Diencephalon (tissue), 1 donor: ENCODE measurements at places on chromosomes 4 and X. TPM values are rescaled to one million over a fixed set of nuclear protein-coding genes. Genes with fewer than 3 reads are reported as not detected.

The NDNF gene
- total RNA-seq: 11.8 TPM

The MGARP gene
- total RNA-seq: 0.46 TPM

The RHOXF2 gene
- total RNA-seq: not detected

The PNMA3 gene
- 25.1 TPM for total RNA-seq

The RASGEF1B gene
- total RNA-seq: 104 TPM

The MAB21L2 gene
- 3.0 TPM for total RNA-seq

The PCDH10 gene
- total RNA-seq: 173 TPM

The BMX gene
- 0.23 TPM for total RNA-seq

The MAGEA8 gene
- total RNA-seq: not detected

The MTCP1 gene
- total RNA-seq: 10.4 TPM

The SPATA4 gene
- total RNA-seq: 2.3 TPM

The ALB gene
- total RNA-seq: 0.46 TPM

The IGSF1 gene
- total RNA-seq: 13.6 TPM

The GABRE gene
- total RNA-seq: 4.4 TPM

The SYTL4 gene
- total RNA-seq: 2.3 TPM

The ARL9 gene
- total RNA-seq: 2.1 TPM

The MAGED4B gene
- total RNA-seq: 112 TPM

The MFAP3L gene
- 25.4 TPM for total RNA-seq

The IRS4 gene
- total RNA-seq: 14.5 TPM

The HCCS gene
- 17.1 TPM for total RNA-seq

The MRPS18C gene
- total RNA-seq: 30.2 TPM

The PAGE5 gene
- not detected for total RNA-seq

The CYTL1 gene
- 0.69 TPM for total RNA-seq
